CD4-positive, alpha-beta memory T cell (primary cell): ENCODE measurements at places on chromosomes 12 and 14. TPM values are rescaled to one million over a fixed set of nuclear protein-coding genes. Genes with fewer than 3 reads are reported as not detected.
A peak's percentile ranks its signal among the peaks of the same experiment; 100 is the strongest.

GRCh38 chr14:92153581-92153980 lies 31.8 kb downstream of the CPSF2 start:
- no peak for DNase-seq

DNA sequence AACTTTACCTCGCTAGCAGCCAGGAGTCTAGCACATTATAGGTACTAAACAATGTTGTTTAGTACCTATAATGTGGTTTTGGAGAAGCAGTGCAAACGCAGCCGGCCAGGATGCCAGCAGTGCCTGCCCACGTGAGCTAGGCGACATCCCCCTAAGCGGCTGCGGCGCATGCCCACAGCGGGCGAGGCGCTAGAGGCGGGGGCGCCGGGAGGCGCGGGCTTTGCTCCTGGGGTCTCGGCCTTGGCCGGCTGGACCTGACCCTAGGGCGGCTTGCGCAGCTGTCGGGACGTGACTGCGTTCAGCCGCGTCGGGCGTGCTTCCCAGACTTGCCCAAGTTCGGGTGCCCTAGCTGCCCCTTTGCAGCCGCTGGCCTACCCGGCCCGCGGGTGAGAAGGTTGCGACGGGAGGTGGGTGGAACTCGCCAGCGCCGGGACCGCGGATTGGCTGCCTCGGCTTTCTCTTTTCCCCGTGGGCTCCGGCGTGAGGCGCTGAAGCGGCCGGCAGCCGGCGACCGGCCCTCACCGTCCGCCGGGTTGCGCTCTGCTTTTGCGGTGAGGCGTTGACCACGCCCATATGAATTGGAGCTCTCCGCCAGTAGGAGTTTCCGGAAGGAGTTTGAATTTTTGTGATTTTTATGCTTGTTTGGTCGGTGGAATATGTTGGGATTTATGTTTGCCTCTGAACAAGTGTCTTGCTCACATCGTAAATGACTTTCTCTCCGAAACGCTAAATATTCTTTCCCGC lies at the start of gene TMEM19:
Gene TMEM19, plus strand, starts transcription at position 169 of the 744 bp plus-strand sequence. CDS start 599 bp downstream, outside the sequence.
- DNase-seq: peak; percentile 84

- DNase-seq: no peak
Measured at GRCh38 chr12:100868487-100868886, 73.9 kb downstream of the ANO4 start.

GRCh38 chr14:78090864-78091263 lies 79.3 kb upstream of the NRXN3 start:
- no peak for DNase-seq

GRCh38 chr12:84643993-84644392 lies 268.6 kb downstream of the SLC6A15 start:
- no peak for DNase-seq

- no peak for DNase-seq
Measured at GRCh38 chr12:69998922-69999321, 173.9 kb downstream of the MYRFL start.

DNA sequence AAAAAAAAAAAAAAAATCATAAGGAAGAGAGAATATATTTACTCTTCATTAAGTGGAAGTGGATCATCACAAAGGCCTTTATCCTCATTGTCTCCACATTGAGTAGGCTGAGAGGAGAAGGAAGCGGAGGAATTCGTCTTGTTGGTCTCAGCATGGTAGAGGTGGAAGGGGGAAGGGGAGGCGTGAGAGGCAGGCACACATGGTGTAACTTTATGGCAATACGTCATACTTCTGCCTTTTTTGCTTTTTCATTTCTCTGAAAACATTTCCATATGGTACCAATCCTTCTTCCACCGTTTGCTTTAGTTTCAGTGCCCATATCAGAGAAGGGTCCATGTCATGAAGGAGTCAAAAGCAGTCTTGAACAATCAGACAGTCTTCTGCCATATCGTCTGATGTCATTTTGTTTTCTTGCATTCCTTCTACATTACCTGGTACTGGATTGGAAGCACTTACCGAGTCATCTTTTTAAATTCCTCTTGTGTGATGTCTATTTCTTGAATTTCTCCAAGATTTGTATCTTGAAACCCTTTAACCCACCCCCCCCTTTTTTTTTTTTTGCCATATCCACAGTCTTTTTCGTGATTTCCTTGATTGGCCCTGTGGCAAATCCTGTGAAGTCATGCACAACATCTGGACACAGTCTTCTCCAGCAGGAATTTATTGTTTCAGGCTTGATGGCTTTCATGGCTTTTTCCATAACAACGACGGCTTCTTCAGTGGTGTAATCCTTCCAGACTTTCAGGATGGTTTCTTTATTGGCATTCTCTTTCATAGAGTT lies 8.9 kb downstream of the FUT8 start:
- no peak for DNase-seq

DNA sequence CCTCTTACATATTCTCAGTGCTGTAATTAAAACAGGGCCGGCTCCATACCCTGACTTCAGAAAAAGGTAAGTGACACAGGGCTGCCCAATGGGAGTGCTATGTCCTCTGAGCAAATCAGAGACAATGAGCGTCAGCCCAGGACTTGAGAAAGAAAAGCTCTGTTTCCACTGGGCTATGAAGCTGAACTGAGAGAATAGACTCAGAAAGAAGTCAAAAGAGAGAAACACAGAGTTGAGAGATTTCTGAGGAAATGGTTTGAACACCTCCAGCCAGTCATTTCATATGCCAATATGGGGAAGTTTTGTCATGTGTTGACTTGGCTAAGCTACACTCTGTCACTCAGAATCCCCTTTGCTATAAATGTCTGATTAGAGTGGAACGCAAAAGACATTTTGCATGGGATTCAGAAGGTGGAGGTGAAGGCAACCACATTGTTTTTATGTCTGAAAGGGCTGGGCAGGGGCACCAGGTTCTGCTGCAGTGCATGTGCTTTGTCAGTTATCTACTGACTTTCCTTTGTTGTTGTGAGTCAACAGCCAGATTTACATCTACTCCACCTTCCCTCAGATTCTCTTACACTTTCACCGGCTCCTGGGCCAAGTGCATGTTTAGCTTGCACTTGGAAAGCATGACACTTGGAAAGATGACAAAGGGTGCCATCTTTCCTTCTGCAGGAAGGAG lies 313.3 kb downstream of the DUSP6 start:
- no peak for DNase-seq

- no peak for DNase-seq
Measured at GRCh38 chr12:44509471-44509870, 366.6 kb downstream of the NELL2 start.

DNA sequence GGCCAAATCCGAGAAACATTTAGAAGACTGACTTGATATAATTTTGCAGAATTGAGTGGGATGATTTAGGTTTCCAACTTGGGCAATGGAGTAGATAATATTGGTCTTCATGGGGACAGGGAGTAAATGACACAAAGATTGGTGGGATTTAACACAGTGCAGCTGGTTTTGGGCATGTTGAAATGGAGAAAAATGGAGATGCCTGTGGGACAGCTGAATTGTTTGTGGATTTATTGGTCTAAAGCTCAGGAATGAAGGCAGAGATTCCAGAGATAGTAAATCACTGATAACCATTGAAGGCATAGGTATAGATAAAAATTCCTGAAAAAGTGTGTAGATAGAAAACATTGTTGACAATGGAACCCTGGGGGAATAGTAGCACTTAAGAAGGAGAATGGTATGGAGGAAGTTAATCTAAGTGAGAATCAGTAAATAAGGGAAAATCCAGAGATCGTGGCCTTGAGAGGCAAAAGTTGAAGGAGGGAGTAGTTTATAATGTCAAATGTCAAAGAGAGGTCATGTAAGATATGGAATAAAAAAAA lies 120.9 kb upstream of the ATP2B1 start:
- DNase-seq: no peak

GRCh38 chr12:64603183-64603841 lies 7.0 kb upstream of the RASSF3 start:
- no peak for DNase-seq

Gene TSPAN8
- not detected for polyA plus RNA-seq

Gene PYGL
- not detected for polyA plus RNA-seq

Gene VWF
- 0.15 TPM for polyA plus RNA-seq

Gene C12orf50
- polyA plus RNA-seq: not detected

Gene TSPAN19
- not detected for polyA plus RNA-seq
